ENCODE measurements at places on chromosomes 1 and 21.

DNA sequence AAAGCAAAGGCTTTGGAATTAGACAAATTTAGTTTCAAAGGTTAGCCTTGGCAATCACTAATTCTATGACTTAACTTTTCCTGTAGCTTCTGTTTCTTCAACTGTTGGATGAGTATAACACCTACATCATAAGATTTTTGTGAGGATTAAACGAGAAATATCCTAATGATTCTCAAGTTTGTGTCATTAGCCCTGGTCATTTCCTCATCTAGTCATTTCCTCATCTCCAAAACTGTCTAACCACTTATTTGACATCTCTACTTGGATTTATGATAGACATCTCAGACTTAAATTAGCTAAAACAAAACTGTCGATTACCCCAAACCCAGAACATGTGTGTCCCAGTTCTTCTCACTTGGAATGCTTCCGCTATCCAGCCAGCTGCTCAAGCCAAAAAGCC is 80.2 kb upstream of the CHODL start:
- no peak for DNase-seq

- DNase-seq = no peak
Observed at GRCh38 chr1:67171978-67172377, 5.7 kb downstream of the IL23R start.

DNA sequence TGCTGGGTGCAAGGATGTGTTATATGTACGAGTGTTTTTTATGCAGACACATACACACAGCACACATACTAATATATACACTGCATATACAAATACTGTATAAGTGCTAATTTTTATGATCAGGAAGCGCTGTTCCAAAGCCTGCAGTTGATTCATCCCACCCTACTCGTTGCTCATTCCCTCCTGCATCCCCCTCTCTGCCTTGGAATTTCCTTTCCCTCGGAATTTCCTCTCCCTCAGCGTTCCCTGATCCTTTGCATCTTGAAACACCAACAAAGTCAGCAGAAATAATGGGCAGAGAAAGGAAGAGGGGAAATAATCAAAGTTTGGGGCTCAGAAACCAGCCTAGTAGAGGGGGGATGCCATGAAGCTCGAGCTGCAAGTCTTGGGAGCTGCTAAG is 98.9 kb downstream of the CSMD2 start:
- DNase-seq = no peak

DNA sequence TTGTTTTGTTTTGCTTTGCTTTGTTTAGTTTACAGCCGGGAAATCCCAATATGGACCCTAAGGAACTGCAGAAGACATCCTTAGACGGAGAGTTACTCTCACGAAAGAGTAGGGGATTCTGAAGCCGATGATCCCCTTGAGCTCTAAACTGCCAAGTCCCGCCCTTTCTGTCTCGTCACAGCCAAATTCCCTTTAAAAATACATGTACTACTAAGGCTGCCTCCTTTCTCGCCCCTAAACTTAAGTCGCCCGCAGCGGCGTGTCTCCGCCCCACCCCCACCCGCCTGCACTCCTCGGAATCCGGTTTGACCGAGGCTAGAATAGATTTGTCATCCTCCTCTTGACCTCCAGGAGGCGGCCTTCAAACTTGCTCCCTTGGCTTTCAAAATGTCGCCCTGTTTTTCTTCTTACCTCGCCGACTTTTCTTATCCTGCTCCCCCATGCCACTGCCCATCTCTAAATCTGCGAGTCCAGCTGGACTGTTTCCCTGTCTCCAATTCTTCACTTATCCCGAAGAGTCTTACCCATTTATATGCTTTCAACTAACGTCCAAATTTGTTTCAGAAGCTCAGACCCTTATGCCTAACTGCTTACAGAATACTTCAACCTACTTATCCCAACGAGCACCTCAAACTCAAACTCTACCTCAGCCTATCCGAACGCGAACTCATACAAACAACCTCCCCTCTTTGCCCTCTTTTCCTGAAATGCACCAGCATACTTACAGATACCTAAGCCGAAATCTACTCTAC is 10.9 kb upstream of the BOLA1 start:
- DNase-seq = peak; percentile 59

- no peak for DNase-seq
Observed at GRCh38 chr1:40036574-40036973, 4.0 kb upstream of the CAP1 start.

DNA sequence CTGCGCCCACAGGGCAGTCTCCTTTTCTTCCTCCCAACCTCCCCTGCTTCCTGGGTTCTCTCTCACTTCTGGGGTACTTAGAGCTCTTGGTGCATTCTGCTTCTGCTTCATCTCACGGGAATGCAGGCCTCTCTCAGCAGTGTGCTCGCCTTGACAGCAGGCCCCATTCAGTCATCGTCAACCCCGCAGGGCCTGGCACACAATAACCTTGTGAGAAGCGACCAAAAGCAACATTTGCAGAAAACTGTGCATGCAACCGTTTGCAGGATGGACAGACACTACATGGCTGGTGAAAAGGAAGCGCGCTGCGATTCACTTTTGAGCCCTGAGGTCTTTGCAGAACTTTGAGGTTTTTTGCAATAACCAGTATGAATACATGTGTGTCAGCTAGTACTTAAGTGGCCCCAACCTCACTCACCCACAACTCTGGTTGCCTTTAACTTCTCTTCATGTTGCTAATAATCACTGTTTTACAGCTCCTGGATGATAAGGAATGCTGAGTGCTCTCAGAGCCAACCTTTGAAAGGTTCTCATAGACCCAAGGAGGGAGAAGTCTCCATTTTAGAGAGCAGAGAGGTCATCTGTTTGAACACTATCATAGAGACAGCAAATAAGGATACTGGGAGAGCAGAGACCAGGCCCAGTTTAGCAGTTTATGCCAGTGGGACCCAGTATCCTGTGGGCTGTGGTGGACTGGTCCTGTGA is 2.5 kb upstream of the CD160 start:
- DNase-seq = no peak

GRCh38 chr21:36325373-36326010 is 5.5 kb downstream of the MORC3 start:
- no peak for DNase-seq
